ENCODE measurements at places on chromosomes 7 and 10. TPM values are rescaled to one million over a fixed set of nuclear protein-coding genes. Genes with fewer than 3 reads are reported as not detected.

Gene IFIT1B
- not detected for total RNA-seq

DNA sequence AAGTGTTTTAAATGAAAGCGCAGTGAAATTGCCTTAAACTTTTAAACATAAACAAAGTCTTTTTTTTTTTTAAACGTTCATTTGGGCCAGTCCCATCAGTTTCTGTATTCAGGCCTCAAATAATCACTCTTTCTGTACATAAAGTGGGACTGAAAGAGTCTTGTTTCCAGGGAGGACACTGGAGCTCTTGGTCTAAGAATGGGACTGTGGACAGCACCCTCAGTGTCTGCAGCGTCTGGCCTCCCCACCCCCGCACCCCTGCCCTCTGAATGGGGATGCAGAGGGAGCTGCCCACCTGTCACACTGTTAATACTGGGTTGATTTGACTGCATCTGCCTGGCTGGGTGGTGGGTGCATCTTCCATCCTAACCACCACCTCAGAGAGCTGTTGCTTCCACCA lies 5.2 kb downstream of the ZNF365 start:
- DNase-seq = no peak

Gene STK31
- total RNA-seq = 0.37 TPM

Gene RP9
- total RNA-seq = 17.7 TPM

- DNase-seq = no peak
Observed at GRCh38 chr10:50470798-50471582, 152.8 kb downstream of the SGMS1 start.

DNA sequence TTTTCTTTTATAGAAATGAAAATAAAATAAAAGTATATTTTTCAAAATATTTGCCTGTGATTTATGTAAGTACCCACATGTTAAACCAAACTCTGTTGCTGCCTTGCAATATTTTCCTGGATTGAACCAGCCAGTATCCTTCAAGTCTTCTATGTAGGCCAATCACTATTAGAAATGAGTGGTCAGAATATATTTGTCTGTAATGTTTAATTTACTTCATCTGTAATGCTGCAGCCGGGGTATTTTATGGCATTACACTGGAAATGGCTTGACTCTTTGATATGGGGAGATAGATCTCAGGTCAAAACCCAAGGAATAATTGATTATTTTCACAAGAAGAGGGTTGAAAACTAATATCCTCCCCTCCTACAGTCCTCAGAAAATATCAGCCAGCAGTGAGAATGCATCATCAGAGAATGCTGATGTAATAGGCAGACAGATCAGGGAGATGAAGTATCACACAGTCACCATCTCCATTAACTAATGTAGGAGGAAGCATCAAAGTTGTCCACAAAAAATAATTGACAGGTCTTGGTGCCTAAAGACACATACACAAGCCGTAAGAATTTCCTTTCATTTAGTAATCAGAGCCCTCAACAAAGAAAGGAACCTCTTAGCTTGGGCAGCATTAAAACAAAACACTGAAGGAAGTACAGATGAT lies 82.5 kb downstream of the VWDE start:
- DNase-seq = no peak

All from omental fat pad (tissue), 4 donors.